ENCODE measurements at places on chromosomes 16 and 17.

GRCh38 chr16:70653809-70654771 lies 7.7 kb downstream of the IL34 start:
- peak; percentile 58 for DNase-seq

GRCh38 chr17:17732892-17733670 lies 51.8 kb downstream of the RAI1 start:
- no peak for DNase-seq

DNA sequence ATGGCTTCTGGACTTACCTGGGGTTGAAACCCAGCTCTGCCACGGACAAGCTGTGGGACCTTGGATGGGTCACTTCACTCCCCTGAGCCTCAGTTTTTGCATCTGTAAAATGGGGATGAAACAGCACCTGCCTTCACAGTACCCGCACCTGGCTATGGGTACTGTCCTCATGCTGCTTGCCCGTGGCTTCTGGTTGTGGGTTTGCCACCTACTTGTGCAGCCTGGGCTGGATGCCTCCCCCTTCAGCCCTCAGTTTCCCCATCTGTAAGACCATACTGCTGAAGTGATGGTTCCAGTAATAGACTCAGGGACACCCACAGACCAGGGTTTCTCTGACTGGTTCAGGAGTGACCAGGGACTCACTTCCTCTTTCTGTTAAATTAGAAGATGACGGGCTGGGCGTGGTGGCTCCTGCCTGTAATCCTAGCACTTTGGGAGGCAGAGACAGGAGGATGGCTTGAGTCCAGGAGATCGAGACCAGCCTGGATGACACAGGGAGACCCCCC lies 9.4 kb downstream of the GLIS2 start:
- no peak for DNase-seq

- DNase-seq = no peak
Measured at GRCh38 chr16:4803898-4804762, 1.7 kb upstream of the ROGDI start.

GRCh38 chr17:50603340-50603739 lies 31.3 kb upstream of the ABCC3 start:
- DNase-seq = peak; percentile 63

DNA sequence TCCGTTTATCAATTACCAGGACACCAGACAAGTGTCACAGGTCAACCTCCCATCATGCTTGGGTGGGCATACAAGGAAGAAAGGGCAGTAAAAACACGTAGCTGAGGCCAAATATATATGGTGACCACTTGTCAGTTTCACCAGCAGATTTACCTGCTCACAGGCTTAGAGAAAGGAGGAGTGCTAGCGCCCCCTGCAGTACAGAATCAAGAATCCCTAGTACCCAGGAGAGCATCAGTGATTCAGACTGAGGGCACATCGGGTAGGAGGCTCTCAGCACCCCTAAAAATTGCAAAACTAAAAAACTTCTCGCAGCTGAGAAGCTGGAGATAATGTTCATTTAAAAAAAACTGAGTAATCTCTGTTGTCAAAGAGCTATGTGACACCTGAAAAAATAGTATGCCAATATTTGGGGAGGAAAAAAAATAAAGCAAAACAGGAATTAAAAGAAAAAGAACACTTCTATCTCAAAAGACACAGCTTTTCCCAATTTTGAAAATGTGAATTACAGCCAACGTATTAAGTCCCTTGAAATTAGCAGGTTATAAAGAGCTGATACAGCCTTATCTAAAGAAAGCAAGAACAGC lies 21.2 kb upstream of the MON1B start:
- no peak for DNase-seq

DNA sequence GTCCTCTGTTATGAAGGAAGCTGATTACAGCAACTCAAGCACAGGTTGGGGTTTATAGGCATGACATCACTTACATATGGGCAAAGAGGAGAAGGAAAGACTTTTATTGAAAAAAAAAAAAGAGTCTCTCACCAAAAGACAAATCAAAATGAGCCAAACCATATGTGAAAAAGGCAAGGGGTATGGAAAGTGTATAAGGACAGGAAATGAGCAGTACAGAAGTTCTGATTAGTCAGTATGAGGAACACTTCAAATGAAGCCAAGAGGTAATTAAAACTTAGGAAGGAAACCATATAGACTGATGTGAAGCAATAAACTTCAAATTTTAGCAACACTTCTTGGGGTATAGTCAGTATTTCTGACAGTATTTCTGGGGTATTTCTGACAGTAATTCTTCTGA lies 1372.6 kb downstream of the CDH11 start:
- no peak for DNase-seq

DNA sequence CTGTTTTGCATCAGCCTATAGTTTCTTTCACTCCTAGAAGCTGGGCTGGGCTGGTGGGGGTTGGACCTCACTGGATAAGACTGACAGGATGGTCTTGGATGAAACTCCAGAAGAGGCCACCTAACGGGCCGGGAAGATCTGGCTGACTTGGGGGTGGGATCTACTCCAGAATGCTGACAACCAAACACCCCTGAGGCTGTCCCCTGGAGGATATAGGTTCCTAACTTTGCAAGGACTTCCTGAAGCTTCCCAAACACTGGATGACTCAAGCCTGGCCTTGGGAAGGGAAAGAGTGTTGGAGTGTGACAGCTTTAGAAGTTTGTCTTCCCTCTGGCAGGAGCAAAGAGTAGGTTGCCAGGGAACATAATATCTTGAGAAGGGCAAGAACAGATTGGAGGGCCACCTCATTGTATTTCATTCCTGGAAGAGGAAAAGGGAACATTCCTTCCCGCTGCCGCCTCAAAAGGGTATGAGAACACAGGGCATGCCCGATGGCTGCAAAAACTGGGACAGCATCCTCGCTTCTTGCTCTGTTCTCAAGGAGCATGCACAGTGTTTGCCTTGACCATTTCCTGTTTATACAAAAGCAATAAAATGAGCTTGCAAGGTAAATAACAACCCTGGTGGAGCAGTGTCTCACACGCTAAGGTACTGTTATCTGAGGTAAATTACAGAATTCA lies 6.8 kb upstream of the CYB5B start:
- DNase-seq = no peak

- no peak for DNase-seq
Measured at GRCh38 chr16:56858374-56858773, 6.6 kb upstream of the SLC12A3 start.

All from GM12891 (cell line).